ENCODE measurements at places on chromosomes 6 and 20.
A peak's percentile ranks its signal among the peaks of the same experiment; 100 is the strongest.

DNA sequence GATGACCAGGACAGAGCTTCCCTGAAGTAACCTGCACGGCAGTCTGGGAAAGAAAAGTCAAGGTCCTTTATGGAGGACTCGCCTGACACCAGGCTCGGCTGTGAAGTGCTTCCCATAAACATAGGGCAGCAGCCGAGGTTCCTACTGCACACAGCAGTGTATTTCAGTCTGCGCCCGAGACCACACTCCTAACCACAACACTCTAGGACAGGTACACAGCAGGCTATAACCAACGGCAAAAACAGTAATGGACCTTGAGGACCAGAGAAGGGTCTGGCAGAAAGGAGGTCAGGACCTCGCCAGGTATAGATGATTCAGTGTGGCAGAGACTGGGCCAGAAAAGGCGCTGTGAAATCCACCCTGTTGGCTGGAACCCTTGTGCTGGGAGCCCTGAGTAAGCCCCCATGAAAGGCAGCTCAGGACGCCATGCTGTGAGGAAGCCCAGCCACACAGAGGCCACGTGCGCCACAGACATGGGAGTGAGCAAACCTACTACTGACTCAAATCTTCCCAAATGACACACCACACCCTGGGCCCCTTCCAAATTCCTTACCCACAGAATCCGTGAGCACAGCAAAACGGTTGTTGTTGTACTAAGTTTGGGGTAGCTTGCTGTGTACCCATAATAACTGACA, 129.6 kb upstream of the CST7 start:
- no peak for DNase-seq

GRCh38 chr6:158807515-158808441, 11.4 kb downstream of the EZR start:
- no peak for DNase-seq

- DNase-seq: no peak
Observed at GRCh38 chr20:31485450-31486339, 10.6 kb downstream of the REM1 start.

GRCh38 chr6:53794720-53795339, at the start of gene LRRC1:
LRRC1 (plus strand) TSS chr6:53795005; CDS start chr6:53795257, 252 bp downstream.
- peak; percentile 76 for DNase-seq

GRCh38 chr6:87487555-87487954, 14.8 kb downstream of the SLC35A1 start:
- no peak for DNase-seq

GRCh38 chr20:60228255-60228654, 270.0 kb downstream of the CDH26 start:
- DNase-seq: no peak

DNA sequence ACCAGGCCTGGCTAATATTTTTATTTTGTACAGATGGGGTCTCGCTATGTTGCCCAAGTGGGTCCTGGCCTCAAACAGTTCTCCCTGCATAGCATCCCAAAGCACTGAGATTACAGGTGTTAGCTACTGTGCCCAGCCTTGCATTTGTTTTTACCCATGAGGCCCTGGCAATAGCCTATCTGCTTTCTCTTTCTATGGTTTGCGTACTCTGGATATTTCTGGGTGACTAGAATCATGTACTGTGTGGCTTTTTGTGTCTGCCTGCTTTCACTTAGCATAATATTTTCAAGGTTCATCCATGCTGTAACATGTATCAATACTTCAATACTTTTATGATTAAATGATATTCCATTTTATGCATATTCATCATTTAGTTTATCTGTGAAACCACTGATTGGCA, 451.7 kb downstream of the GRIK2 start:
- DNase-seq: no peak
